ENCODE measurements at places on chromosomes 3 and 15.

DNA sequence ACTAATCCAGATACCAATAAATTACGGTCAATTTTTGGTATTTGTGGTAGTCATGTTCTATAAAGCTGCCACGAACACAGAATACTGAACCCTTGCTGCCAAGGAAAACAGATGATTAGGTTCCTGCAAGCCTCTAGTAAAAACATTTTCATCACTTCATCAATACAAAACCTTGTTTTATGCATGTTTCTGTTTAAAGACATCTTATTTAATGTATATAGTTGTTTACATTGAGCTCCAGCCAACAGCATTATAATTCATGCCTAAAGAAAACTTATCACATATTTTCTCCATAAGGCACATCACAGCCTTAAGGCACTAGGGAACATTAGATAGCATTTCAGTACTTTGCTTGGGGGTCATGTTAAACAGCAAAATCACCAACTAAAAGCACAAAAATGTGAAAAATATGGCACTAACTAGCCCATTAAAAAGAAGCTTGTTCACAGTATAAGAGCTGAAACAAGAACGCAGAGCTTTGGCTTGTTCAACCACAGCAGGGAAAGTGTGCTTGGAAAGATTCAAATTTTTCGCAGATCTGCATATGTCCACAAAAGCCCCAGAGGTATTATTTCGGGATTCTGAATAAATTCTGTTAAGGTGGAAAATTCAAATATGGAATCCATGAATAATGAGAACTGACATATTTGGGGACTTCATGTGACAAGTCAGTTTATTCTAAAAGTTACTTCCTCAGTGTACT, 27.7 kb downstream of the POLQ start:
- no peak for DNase-seq

- no peak for DNase-seq
Observed at GRCh38 chr3:124856677-124857076, 30.5 kb downstream of the ITGB5 start.

DNA sequence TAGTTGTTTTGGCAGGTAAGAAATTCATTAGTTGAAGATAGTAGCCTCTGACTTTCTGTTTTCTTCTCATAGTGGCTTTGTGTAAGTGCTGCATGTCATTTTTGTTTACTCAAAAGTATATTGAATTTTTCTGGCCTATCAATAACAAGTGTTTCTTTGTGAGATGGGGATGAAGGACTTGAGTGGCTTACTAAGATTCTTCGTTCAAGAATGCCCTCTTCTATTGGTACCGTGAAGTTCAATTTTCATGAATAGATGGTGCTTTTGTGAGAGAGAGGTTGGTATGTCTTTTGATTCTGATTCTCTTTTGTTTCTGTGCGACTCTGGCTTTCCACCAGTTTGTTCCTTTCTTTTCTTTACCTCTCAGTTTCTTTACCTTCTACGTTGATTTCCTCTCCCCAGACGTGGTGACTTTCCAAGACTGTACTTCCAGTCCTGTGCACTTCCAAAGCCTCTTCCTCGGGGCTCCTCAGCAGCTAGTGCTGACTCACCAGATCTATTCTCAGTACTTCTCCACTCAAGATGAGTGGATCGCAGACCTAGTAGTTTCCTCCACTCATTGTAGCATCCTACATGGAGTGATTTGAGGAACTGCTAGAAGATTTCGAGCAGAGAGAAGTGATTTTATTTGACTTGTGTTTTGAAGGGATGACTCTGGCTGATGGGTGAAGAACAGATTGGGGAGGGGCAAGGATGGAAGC, 82.0 kb upstream of the EPHB3 start:
- no peak for DNase-seq

- no peak for DNase-seq
Observed at GRCh38 chr3:126390201-126390600, 4.5 kb upstream of the CFAP100 start.

- no peak for DNase-seq
Observed at GRCh38 chr15:88651136-88651732, 12.4 kb downstream of the ISG20 start.

GRCh38 chr3:133890972-133891644, 4.6 kb downstream of the RAB6B start:
- DNase-seq, result no peak

DNA sequence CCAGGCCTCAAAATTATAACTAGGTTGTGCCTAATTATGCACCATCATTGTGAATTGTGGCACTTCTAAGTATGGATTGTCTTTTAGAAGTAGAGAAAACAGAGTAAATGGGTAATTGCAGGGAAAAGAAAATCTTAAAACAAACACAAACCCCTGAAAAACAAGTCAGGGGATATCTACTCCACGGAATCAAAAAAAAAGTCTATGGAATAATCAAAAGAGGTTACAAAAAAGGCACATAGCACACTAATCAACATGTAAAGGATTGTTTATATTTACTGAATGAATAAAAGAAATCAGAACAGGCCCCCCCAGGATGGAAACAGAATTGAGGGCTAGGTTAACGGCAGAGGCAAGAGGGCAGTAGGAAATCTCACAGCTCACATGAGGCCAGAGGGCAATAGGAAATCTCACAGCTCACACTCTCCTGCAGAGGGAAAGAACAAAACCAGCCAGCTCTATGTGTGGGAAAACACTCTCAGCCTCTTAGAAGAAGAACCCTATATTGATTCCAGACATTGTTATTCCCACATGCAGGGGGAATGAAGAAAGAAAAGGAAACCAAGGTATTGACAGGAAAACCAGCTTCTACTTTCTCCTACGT, 72.7 kb upstream of the FNDC3B start:
- no peak for DNase-seq

DNA sequence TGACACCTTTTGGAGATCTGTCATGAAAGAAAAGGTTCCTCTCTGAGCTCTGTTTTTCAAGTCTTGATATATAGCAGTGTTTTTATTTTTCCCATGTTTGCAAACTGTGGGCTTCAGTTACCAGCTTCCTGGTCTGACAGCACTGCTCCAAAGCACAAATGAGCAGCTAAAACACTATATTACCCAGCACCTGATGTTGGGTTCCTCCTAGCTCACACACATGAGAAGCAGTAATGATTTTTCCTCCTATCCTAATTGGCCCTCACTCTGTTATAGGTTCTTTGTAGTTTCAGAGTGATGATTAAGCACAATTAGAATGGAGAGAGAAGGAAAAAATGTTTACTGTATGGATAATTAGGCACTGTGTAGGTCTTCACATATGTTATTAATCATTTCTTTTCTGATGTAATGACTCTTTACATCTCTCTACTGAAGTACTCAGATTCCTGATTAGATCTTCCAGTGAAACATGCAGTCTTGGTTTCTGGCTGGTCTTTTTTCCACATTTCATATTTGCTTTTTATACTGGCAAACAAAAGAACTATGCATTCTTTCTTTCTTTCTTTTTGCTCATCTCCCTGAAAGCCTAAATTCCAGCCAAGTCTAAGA, 939.7 kb downstream of the NSUN3 start:
- peak; percentile 66 for DNase-seq

DNA sequence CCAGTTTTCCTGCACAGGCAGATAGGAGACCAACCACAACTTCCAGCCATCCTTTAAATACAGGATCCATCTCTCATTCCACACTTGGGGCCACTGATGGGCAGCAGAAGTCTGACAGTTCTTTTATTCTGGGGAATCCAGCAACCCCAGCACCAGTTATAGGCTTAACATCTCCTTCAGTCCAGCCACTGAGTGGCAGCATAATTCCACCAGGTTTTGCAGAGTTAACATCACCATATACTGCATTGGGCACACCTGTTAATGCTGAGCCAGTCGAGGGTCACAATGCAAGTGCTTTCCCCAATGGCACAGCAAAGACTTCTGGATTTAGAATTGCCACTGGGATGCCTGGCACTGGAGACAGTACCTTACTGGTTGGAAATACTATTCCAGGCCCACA, 2.9 kb downstream of the NPAP1 start:
- DNase-seq, result no peak

GRCh38 chr3:197256836-197257444, 41.5 kb downstream of the DLG1 start:
- DNase-seq, result no peak

DNA sequence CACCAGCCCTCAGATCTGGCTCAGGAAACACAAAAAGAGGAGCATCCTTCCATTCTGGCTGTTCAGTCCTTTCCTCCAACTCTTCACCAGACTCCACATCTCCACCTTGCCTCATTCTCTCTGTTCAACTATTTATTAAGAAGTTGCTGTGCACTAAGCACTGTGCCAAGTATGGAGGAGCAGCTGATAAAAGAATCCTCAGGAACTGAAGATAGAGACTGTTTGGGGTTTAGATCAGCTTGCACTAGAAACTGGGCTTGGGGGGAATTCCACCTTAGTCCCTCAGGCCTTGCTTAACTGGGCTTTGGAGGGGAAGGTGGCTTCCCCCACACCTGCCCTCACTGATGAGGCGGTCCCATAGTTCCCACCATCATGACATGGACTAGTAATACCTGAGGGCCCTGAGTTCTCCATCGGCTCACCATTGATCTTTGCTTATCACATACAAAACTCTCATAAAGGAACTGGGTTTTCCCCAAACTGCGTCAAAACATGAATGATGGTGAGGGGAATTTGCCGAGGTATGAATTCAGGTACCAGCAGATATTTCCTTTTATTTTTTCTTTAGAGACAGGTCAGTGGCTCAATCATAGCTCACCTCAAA, 1.7 kb upstream of the CCR8 start:
- no peak for DNase-seq

GRCh38 chr3:141940194-141940776, 63.8 kb downstream of the ATP1B3 start:
- no peak for DNase-seq

GRCh38 chr15:33565094-33565493, 254.3 kb downstream of the RYR3 start:
- DNase-seq, result no peak

GRCh38 chr3:74106925-74107324, 482.2 kb upstream of the PDZRN3 start:
- no peak for DNase-seq

- no peak for DNase-seq
Observed at GRCh38 chr3:117562000-117562399, 852.4 kb downstream of the TUSC7 start.

DNA sequence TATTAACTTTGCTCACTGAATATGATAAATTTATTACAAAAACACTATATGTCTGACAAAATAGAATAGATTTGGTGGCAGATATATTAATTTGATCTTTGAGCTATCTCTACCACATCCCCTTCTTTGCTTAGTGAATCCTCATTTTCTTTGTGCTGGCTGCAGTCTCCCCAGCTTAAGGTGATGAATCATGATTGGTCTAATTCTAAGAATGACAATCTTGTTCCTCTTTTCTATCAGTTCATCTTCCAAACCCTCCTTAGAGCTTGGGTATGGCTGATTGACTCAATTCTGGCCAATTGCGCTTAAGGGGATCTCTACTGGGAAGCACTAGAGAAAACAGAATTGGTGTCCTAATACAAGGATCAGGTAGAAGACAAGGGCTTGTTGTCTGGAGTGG, 309.6 kb upstream of the GOLIM4 start:
- no peak for DNase-seq

DNA sequence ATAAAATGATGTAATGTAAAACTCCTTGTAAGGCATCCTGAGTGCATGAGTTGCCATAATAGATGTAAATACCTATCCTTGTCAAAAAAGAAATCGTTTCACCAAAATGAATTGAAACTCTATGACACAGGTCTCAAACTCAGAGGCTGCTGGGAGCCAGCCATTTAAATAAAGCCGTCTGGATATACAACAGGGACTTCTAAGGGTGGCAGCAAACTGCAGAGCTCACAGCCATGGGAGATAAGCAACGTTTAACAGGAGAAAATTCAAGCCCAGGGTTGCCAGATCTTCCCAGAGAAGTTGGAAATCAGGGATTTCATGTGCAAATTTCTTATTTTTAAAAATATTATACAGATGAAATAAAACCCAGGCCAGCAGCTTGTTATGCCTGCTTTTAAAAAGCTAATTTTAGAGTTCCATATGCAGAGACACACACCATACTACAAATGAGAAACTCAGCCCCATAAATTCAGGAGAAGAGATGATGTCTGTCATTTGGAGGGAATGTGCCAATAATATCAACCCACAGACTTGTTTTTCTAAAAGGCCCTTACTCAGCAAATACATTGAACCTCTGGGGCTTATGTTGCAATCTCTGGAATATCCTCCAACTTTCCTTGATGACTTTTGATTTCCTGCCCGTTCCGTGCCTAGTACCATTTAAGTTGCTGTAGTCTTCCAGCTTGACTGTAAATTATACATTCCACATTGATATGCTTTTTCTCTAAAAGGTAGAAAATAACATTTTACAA, 75.6 kb downstream of the AQP9 start:
- no peak for DNase-seq

GRCh38 chr3:61780016-61780415, 218.6 kb downstream of the PTPRG start:
- DNase-seq, result no peak

GRCh38 chr3:178454726-178455125, 81.5 kb upstream of the KCNMB2 start:
- no peak for DNase-seq

- DNase-seq, result no peak
Observed at GRCh38 chr3:41711651-41712050, 250.3 kb downstream of the ULK4 start.

DNA sequence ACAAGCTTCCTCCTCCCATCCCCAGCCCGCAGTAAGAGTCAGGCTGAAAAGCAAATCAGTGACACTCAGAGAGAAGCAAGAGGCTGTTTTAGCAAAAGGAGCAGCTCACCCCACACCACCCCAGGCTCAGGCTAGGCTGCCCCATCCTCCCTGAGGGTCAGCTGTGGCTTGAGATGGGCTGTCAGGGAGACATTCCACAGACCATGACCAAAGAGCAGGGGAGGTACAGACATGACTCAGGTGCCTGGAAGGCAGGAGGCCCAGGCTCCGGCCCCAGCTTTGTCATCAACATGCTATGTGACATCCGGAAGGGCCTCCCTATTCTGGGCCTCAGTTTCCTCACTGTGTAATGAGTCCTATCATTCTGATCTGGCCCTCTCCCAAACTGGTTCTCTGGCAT, 24.7 kb downstream of the HCN4 start:
- no peak for DNase-seq

- no peak for DNase-seq
Observed at GRCh38 chr15:62474771-62475124, 309.7 kb upstream of the C2CD4B start.

GRCh38 chr3:36756269-36756668, 8.1 kb downstream of the DCLK3 start:
- no peak for DNase-seq

- DNase-seq, result no peak
Observed at GRCh38 chr15:55853134-55853533, 110.2 kb upstream of the PRTG start.

Data from NCI-H1417 treated with DMSO at 0.1 percent for 48 hours (cell line).